ENCODE measurements at places on chromosomes 1 and 21.

GRCh38 chr1:35924838-35925237 is 6.1 kb upstream of the AGO3 start:
- H3K27ac ChIP-seq = no peak overlapping the region
- no peak for DNase-seq
- no peaks in the 10 kb centered on the region for H3K27me3 ChIP-seq

GRCh38 chr1:54857746-54858561 is 29.0 kb downstream of the DHCR24 start:
- H3K36me3 ChIP-seq = peaks cover 68% of the 10 kb centered on the region
- no peak for DNase-seq
- peaks cover 4% of the 10 kb centered on the region for H3K4me1 ChIP-seq

DNA sequence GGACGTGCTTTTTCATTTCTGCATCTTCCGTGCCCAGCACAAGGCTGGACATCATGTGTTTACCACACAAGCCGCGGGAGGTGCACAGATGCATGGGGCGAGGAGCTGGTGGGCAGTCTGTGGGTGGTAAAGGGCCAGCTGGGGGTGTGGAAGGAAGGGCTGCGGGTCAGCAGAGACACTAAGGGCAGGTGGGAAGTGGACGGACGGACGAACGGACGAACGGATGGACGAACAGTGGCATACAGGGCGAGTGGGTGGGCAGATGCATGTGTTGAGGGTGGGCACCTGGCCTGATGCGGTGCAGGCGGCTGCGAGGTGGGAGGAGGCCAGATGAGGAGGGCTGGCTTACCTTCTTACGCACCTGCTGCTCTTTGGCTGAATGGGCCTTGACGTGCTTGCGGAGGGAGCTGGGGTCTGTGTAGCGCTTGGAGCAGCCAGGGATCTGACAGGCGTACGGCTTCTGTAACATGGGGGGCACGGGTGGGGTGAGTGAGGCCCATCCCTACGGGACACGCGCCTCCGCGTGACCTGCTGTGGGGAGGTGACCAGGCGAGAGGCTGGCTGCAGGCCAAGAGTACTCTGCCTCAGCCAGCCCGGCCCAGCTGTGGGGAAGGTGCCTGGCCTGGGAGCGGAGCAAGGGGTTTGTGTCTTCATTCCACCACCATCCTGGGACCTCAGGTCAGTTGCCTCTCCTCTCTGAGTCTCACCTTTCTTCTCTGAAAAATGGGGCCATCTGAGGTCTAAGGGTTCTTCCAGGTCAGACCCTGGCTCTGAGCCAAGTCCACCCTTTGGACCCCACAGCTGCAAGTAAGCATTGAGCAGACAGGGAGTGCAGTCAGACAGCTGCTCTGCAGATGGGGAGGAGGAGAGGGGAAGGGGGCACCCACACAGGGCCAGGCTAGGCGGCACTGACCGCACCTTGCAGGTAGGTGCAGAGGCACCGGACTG is 65.5 kb downstream of the DMRTB1 start:
- H3K27me3 ChIP-seq = peaks cover 17% of the 10 kb centered on the region
- H3K36me3 ChIP-seq = no peaks in the 10 kb centered on the region
- H3K27ac ChIP-seq = no peak overlapping the region
- H3K4me3 ChIP-seq = no peak overlapping the region
- no peak for DNase-seq

DNA sequence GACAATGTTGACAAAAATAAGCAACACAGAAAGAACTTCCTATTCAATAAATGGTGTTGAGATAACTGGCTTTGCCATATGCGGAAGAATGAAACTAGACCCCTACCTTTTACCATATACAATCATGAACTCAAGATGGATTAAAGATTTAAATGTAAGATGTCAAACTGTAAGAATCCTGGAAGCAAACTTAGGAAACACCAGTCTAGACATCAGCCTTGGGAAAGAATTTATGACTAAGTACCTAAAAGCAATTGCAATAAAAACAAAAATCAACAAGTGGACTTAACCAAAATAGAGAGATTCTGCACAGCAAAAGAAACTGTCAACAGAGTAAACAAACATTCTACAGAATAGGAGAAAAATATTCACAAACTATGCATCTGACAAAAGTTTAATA is 16.1 kb upstream of the CLDN8 start:
- no peaks in the 10 kb centered on the region for H3K27me3 ChIP-seq
- no peaks in the 10 kb centered on the region for H3K36me3 ChIP-seq
- H3K27ac ChIP-seq = no peak overlapping the region
- H3K4me1 ChIP-seq = peaks cover 27% of the 10 kb centered on the region
- DNase-seq = no peak

DNA sequence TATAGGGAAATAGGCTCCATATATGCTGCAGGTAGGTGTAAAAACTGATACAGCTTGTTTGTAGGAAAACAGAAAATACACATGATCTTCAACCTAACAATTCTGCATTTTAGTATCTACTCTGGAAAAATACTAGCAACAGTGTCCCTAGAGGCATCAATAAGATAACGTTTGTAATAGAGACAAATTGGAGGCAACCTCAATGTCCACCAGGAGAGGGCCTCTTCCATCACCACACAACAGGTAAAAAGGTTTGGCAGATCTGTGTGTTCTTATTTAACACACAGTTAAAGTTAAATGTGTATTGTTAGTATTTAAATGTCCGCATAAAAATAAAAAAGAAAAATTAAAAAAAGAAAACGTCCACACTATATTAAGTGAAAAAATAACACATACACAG is 5.4 kb downstream of the EIF2D start:
- peaks cover 8% of the 10 kb centered on the region for H3K4me1 ChIP-seq
- DNase-seq = no peak
- H3K4me3 ChIP-seq = no peak overlapping the region
- H3K36me3 ChIP-seq = peaks cover 33% of the 10 kb centered on the region

DNA sequence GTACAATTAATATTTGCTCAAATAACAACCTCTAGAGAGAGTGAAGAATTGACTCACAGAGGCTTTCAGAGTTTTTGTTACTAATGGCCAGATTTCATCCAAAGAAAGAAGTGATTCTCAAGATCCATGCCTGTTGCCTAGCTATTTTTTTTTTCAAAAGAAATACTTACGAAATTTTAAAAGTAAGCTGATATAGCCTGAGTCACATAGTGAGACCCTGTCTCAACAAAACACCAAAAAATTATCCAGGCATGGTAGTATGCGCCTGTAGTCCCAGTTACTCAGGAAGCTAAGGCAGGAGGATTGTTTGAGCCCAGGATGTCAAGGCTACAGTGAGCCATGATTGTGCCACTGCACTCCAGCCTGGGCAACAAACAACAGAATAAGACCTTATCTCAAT is 14.6 kb downstream of the PALMD start:
- H3K27me3 ChIP-seq = no peaks in the 10 kb centered on the region
- H3K4me1 ChIP-seq = peaks cover 39% of the 10 kb centered on the region
- no peaks in the 10 kb centered on the region for H3K36me3 ChIP-seq
- no peak for DNase-seq
- peak overlapping the region; percentile 88 for H3K27ac ChIP-seq

DNA sequence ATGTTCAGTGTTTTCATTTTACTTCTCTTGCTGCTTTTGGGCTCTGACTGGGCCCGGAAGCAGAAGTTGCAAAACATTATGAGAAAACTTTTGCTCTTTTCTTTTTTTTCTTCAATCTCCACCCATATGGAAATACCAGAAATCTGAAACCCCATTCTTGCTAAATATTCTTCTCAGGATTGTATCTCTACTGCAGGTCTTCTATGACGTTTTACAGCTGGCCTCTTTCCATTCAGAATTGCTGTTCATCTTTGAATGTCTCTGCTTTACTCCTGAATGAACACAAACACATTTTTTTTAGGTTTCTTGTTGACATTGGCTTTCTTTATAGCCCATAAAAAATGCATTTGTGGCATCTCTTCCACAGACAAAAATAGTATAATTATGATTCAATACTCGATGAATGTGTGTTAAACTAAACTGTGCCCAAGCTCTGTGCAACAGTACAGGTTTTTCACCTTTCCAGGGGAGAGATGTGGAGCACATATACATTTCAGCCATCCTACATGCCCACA is 18.8 kb downstream of the PTPRC start:
- no peak for DNase-seq
- no peaks in the 10 kb centered on the region for H3K27me3 ChIP-seq
- no peak overlapping the region for H3K27ac ChIP-seq
- no peaks in the 10 kb centered on the region for H3K36me3 ChIP-seq
- H3K4me1 ChIP-seq = peaks cover 4% of the 10 kb centered on the region

- no peak for DNase-seq
- H3K4me1 ChIP-seq = no peaks in the 10 kb centered on the region
- peaks cover 11% of the 10 kb centered on the region for H3K27me3 ChIP-seq
- no peak overlapping the region for H3K4me3 ChIP-seq
- no peaks in the 10 kb centered on the region for H3K36me3 ChIP-seq
- no peak overlapping the region for H3K27ac ChIP-seq
Measured at GRCh38 chr1:20449735-20450311, 36.2 kb downstream of the CAMK2N1 start.

All from keratinocyte (primary cell).